ENCODE measurements at places on chromosomes 16 and 17.

DNA sequence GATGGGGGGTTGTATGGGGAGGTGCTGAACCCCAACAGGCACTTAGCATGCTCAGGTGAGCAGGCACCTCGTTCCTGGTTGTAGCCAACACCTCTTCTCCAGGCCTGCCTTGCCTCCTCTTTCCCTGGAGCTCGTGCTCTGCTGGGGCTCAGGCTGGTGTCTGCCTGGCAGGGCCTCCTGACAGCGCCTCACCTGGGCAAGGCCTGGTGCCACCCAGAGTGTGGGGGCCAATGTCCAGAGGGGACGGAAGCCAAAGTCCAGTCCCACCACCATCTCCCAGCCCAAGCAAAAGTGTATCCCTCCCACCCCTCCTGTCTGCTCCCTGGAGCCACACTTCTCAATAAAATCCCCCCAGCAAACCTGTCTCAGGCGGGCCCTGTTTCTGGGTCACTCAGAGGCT lies 304.2 kb upstream of the TNRC6C start:
- DNase-seq, result no peak

GRCh38 chr17:41392278-41392677 lies 5.1 kb downstream of the KRT31 start:
- no peak for DNase-seq

GRCh38 chr17:82559566-82560251 lies 40.2 kb downstream of the FOXK2 start:
- no peak for DNase-seq

DNA sequence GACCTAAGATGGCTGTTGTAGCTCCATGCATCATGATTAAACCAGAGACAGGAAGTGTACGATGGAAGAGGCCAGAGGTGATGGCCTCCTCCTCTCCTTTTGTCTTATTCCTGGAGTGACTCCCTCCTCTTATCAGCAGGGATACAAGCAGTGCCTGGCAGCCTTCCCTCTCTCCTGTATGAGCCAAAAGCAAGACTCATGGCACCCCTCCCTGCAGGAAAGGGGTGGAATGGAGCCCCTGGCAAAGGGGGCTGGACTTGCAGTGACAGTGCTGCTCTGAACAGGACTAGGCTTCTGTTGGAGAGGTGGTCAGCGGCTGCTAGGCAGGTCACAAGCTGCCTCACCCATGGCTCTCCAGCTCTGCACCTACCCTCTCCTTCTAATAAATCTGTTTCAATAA lies 8.4 kb downstream of the TXNL4B start:
- DNase-seq, result no peak

Data from substantia nigra (tissue), 51 donors.